LHCN-M2 (cell line): ENCODE measurements at places on chromosomes 6 and 20. TPM values are rescaled to one million over a fixed set of nuclear protein-coding genes. Genes with fewer than 3 reads are reported as not detected.

- DNase-seq = no peak
These were observed 41.2 kb downstream of the SNX9 start for GRCh38 chr6:157864185-157864761.

DNA sequence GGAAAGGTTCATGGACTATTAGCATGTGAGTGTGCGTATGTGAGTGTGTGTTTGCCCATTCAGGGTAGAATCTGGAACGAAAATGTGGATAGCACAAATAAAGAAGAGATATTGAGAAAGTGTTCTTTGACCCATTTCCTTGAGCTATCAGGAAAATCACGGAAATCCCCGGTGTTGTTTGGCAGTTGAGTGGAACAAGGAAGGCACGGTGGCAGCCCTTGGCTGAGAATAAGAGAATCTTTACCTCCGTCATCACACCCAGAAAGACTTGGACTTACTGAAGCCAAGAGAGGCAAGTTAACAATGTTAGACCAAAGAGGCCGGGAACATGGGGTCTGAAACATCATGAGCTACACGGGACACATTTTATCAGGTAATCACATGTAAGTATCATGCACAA is 588.9 kb upstream of the BTBD3 start:
- DNase-seq = no peak

DNA sequence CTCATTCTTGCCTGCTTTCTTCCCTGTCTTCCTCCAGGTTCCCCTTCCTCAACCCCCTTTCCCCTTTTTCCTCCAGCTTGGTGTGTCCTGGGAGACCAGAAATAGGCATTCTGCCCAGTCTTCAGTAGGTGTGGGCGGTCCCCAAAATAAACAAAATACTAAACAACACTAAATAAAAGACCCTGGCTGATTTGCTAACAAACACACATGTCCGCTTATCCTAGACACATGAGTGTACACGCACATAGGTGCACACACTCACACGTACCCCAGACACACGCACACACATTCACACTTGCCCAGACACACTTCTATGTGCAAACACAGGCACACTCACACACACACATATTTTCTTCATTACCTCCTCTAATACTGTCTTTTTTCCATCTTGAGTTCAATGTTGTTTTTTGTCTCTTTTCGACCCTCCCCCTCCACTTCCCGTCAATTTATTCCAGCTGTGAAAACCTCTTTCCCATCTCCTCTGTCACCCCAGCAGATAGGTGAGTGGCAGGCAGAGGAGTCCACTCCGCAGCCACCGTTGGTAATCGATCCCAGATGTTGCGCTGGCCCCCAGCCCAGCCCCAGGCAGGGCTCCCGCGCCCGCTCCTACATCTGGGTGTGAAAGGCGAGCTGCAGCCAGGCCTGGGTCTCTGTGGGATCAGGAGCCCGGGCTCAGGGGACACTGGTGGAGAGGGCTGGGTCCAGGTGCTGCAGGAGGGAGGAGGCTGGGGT is 56.9 kb upstream of the FOXP4 start:
- DNase-seq = no peak

DNA sequence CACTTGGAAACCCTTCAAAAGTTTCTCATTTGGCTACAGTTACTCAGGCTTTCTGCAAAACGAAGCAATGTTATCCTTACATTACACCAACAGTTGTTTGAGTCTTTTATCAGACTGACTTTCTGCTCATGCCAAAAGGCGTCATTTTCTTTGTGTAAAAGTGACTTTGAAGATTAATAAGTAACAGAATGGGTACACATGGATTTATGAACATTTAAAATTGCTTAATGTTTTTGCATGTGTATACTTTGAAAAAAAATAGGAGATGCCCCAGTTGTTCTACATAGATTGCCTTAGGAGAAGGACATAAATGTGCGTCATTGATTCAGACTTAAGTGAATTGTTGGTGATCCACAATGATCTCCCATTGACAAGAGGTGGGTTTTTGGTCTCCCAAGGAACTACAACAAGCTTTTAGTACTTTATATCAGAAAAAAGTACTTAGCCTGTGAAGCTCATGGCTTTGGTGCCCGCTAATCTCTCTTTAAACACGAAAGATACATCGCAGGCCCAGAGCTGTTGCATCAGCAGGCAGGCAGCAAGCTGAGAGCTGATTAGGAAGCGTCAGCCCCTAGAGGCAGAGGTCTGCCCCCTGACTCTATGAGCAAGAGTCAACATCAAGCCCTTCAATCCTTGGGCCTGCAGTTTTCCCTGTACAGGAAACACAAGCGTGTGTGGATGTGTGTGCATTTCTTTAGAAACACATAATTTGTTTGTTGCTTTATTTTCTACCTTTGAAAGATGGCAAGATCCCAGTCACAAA is 45.9 kb downstream of the SLC22A3 start:
- DNase-seq = no peak

- no peak for DNase-seq
These were observed 1042.4 kb upstream of the FLRT3 start for GRCh38 chr20:15379681-15380296.

GRCh38 chr6:2990248-2990931 is 9.3 kb upstream of the NQO2 start:
- DNase-seq = peak; percentile 37

GRCh38 chr6:89948876-89949275 is 54.6 kb downstream of the GJA10 start:
- peak; percentile 31 for DNase-seq

GRCh38 chr6:19492636-19493405 is 344.3 kb upstream of the ID4 start:
- DNase-seq = no peak

DNA sequence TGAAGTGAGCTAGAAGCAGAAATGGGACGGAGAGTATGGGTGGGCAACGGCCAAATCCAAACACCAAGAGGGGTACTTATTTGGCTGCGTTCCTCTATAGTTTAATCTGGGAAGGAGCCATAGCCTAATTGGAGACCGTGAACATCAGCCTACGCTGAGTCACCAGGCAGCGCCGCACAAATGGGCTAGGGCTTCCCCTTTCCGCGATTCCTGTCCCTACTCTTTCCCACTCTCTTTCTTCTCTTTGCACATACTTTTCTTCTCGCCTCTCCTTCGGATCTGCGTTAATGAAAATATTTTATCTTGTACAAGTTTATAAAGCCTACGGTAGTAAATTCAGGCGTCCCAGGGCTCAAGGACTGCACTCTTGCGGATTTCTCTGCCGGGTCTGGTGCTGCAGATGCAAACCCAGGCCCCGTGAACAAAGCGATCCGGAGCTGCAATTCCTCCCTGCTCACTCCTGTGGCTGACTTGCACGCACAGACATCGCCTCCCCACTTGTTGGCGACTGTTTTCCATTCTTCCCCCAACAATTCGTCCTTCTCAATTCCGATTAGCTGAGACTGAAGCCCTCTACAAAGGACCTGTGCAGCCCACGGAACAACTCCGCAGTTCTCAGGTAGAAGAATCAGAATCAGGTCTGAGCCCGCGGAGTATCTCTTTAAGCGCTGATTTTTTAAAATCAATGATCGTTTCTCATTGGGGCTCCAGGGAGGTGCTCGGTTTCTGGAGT is 4.2 kb upstream of the TBX18 start:
- DNase-seq = no peak

DNA sequence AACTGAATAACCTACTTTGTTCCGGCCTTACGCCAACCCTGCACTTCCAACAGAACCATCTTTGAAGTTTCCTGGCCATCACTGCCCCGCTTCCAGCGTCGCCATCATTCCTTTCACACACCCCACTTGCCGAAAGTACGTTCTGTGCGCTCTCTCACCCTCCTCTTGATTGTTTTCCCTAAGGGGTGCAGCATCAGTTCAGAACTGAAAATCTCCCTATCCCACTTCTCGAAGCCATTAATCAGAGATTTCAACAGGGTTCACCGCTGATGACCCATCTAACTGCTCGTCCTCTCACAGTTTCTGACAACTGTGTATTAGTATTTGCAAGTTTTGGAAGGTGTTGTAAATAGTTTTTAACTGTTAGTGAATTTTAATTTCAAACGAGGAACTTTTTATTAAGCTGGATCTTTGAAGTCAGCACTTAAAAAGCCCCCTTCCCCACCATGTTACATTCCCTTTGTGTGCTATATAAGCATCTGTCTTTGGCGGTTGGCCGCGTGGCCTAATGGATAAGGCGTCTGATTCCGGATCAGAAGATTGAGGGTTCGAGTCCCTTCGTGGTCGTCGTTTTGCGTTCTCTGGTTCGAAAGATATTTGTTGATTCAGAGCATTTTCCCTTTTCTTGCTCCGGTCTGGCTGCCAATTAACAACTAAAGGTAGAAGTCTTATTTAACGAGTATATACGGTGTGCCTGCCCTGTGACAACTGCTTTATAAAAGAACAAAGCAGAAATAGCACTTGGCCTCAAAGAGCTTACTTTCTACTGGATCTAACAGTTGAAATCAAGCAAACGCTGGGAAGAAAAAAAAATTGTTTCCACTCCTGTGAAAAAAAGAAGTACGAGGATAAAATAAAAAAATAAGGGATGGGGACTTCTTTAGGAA is 42.6 kb downstream of the TRIM27 start:
- DNase-seq = peak; percentile 72

- DNase-seq = no peak
These were observed 474.8 kb upstream of the ID4 start for GRCh38 chr6:19362396-19362795.

DNA sequence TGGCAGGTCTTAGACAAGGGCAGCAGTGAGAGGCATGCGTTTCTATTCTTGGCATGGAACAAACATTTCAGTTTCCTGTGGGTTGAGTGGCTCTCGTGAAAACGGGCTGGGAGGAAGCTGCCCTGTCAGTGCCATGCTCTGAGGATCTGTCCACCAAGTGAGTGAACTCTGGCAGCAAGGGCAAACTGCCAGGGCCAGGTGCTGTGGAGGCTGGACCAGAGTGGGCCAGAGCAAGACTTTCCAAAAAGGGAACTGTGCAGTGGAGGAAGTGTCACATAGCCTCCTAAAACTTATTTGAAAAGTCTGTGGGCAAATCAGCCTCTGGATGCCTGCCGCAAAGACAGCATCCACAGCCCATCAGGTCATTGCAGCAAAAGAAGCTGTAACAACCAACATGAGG is 44.2 kb upstream of the TAB2 start:
- no peak for DNase-seq

GRCh38 chr6:41720262-41720620 is 15.2 kb downstream of the TFEB start:
- no peak for DNase-seq

- no peak for DNase-seq
These were observed 12.1 kb upstream of the EXOC2 start for GRCh38 chr6:705047-705446.

DNA sequence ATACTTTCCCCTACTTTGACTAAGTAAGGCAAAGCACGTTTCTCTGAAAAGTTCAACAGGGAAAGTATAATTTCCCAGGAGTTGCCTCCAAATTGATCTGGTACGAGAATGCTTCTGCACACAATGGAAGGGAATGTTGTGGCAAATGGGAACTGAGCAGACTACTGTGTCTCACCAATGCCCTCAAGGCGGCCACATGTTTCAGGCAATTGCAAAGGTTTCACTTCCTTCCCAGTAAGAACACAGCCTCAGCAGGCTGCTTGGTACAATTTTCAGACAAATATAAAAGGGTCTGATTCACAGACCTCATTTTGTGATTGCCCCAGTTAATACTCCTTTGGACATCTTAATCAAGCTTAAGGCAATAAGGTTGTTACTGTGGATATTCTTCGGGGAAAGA is 71.2 kb downstream of the KIAA0319 start:
- no peak for DNase-seq

DNA sequence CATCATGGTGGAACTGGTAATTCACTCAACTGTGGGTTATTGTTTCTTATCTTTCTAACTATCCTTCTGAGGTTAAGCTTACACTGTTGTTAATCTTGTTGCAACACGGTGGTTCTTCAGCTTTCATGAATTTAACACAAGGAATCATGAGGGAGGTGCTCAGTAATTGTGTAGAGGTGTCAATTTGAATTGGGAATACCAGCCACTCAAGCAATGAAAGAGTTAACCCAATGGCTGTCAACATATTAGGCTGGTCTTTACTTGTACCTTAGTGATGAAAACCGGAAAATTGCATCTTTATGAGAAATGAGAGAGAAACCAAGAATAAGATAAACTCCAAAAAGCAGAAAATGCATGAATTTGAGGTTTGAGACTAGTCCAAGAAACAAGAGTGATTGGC is 95.7 kb downstream of the HS3ST5 start:
- no peak for DNase-seq

- DNase-seq = no peak
These were observed 2.5 kb upstream of the C4A start for GRCh38 chr6:31979238-31979898.

- DNase-seq = no peak
These were observed 178.3 kb downstream of the ZDHHC14 start for GRCh38 chr6:157559201-157559756.

The CST2 gene
- not detected in 2 replicates for total RNA-seq

The KIAA1755 gene
- 0.17 and 0.45 TPM in 2 replicates for total RNA-seq

The FAM184A gene
- total RNA-seq = 0.29 and 0.51 TPM in 2 replicates

The PDCD2 gene
- total RNA-seq = 123 and 152 TPM in 2 replicates

The CRIP3 gene
- total RNA-seq = not detected in 2 replicates
